Activated naive CD4-positive, alpha-beta T cell (primary cell): ENCODE measurements at places on chromosomes 2 and 18.

DNA sequence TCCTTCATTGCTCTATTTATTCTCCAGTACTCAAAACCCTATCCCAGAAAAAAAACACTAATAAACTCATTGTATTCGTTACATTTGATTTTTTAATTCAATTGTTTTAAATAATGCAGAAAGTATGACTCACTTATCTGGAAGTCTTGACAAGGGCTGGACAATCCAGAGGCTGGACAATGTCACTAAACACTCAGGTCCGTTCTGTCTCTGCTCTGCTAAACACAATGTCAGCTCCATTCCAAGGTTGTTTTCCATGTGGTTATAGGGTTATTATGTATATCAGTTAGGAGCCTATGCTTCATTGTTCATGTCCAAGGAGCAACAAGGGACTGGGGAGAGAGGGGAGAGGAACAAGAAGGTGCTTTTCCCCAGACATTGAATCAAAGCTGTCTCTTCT, 125.5 kb downstream of the IRS1 start:
- no peak for DNase-seq

DNA sequence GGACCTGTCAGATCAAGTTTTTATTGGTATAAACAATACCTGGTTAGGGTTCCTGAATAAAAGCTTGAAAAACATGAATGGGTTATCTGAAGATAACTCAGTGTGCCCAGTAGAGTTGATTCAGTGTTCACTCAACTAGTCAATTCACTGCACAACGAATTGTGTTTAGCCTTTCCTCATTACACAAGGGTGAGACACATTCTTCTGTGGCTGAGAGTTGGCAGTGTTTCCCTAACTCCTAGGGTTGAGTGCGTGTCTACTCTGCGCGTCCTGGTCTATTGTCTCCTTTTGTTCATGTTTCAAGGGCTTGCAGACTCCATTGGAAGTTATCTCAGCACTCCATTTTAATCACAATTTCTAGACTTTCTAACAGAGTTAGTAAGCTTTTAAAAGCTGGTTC, 32.8 kb upstream of the TMEM178A start:
- DNase-seq, result no peak

GRCh38 chr2:219957820-219958219, 330.4 kb downstream of the SLC4A3 start:
- no peak for DNase-seq

GRCh38 chr2:143600116-143600515, 470.9 kb downstream of the ARHGAP15 start:
- DNase-seq, result no peak

GRCh38 chr18:76530846-76531245, 35.8 kb upstream of the ZNF516 start:
- no peak for DNase-seq

DNA sequence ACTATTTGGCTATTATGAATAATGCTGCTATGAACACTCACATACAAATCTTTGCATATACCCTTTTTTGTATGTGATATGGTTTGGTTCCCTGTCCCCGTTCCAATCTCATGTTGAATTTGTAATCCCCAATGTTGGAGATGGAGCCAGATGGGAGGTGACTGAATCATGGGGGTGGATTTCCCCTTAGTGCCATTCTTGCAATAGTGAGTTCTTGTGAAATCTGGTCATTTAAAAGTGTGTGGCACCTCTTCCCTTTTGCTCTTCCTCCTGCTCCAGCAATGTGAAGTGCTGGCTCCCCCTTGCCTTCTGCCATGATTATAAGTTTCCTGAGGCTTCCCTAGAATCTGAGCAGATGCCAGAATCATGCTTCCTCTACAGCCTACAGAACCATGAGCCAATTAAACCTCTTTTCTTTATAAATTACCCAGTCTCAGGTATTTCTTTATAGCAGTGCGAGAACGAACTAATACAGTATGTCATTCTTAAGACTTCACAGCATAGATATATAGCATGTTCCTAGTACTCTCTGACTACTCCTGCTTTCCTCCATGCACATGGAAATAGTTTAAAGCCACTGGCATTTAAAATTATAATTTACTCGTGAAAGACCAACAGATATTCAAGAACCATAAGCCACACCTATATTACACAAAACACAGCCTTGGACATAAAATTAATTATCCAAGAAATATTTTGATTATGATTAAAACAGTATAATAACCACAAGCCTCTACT, 75.2 kb downstream of the COBLL1 start:
- no peak for DNase-seq

DNA sequence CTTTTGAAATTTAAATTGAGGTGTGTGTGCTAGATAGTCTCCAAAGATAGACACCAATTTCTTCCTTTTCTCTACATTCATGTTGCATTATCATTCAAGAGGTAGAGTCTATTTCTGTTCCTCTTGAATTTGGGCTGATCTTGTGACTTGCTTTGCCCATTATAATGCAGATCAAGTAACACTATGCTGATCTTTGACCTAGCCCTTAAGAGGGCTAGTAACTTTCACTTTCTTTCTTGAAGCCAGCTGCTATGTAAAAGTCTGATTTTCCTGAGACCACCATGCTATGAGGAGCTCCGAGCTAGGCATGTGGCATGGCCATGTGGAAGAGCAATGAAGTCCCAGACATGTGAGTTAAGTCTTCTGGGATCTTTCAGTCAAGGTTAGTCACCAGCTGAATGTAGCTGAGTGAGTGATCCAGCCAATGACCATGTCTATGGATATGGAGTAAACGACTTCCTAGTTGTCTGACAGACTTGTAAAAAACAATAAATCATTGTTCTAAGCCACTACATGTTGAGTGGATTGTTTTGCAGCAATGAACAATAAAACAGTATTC, 189.4 kb upstream of the CWC22 start:
- no peak for DNase-seq

GRCh38 chr2:191087311-191087710, 63.5 kb downstream of the STAT4 start:
- no peak for DNase-seq

- DNase-seq, result no peak
Observed at GRCh38 chr2:74887960-74888700, 54.2 kb downstream of the HK2 start.

DNA sequence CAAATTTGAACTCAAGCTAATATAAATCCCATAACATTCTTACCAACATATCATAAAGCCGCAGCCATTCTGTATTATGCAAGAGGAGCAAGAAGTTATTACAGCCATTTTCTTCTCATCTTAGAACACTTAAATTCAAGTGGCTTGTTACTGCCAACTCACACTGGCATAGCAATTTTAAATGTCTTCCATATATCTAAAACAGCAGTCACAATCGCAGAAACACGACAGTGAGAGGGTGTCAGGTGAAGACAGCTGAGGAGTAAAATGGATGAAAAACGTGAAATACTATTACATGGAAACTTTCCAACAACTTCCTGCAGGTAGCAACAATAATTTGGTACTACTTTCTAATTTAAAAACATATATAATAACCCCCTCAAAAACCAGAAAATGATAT, 17.9 kb downstream of the PPP3R1 start:
- no peak for DNase-seq

DNA sequence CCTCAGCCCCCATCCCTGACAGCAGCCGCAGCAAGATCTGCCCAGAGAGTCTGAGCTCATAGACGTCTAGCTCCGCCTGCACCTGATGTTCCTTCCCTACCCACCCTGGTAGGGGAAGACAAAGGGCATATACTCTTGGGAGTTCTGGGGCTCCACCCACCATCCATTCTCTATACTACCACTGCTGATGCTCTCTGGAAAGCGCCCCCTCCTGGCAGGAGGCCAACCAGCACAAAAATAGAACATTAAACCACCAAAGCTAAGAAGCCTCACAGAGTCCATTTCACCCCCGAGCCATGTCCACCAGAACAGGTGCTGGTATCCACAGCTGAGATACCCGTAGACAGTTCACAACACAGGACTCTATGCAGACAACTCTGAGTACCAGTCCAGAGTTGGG, 662.6 kb upstream of the FAM98A start:
- DNase-seq, result no peak

DNA sequence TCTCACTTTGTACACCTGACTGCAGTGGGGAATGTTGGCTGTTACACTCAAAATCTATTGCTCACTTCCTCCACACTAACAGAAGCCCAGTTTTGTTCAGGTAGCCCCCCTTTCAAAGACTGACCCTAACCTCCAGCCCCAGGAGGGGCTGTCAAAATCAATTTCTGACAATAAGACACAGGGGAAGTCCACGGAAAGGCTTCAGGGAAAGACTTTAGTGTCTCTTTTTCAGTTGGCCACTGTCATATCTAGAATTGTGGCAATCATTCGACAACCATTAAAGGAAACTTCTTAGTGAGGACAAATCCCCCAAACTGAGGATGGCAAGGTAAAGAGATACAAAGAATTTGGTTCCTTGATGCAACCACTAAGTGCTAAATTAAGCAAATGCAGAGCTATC, 59.0 kb downstream of the BARD1 start:
- DNase-seq, result no peak

- no peak for DNase-seq
Observed at GRCh38 chr2:173658946-173659371, 304.3 kb downstream of the CDCA7 start.
